Vagina (tissue), 2 donors: ENCODE measurements at places on chromosomes 2 and 18. TPM values are rescaled to one million over a fixed set of nuclear protein-coding genes. Genes with fewer than 3 reads are reported as not detected.

- H3K27ac ChIP-seq, result peak overlapping the region; percentile 11
- H3K36me3 ChIP-seq, result no peaks in the 10 kb centered on the region
- H3K4me3 ChIP-seq, result no peak overlapping the region
- no peaks in the 10 kb centered on the region for H3K27me3 ChIP-seq
- peaks cover 31% of the 10 kb centered on the region for H3K4me1 ChIP-seq
Measured at GRCh38 chr2:168583710-168584521, 127.8 kb downstream of the CERS6 start.

GRCh38 chr18:46073474-46074331 is 1.6 kb upstream of the PSTPIP2 start:
- H3K27me3 ChIP-seq, result no peaks in the 10 kb centered on the region
- no peak overlapping the region for H3K27ac ChIP-seq
- no peak for DNase-seq
- no peaks in the 10 kb centered on the region for H3K36me3 ChIP-seq
- H3K4me3 ChIP-seq, result no peak overlapping the region

GRCh38 chr2:55395724-55396605 is 23.7 kb downstream of the CCDC88A start:
- H3K36me3 ChIP-seq, result no peaks in the 10 kb centered on the region
- H3K27ac ChIP-seq, result no peak overlapping the region
- no peaks in the 10 kb centered on the region for H3K27me3 ChIP-seq
- no peak for DNase-seq
- no peak overlapping the region for H3K4me3 ChIP-seq

GRCh38 chr18:78514910-78515670 is 464.5 kb upstream of the SALL3 start:
- H3K27ac ChIP-seq, result no peak overlapping the region
- no peaks in the 10 kb centered on the region for H3K36me3 ChIP-seq
- H3K27me3 ChIP-seq, result no peaks in the 10 kb centered on the region
- no peaks in the 10 kb centered on the region for H3K4me1 ChIP-seq
- DNase-seq, result peak; percentile 64

DNA sequence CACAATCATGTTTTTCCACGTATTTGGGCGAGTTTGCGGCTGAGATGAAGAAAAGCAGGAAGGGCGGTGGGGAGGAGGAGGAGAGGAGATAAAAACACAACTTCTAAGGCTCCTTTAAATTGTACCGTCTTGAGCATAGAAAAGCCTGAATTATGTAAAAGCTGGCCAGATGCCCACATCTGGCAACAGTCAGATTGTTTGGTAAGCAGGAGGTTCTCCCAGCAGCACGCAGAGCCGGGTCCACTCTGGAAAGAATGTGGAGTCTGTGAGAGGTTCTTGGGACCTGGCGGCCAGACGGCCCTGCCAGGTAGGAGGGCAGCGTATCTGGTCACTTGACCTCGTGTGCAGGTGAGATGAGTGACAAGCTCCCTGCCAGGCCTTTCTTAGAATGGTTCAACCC is 215.3 kb upstream of the APCDD1 start:
- no peak for DNase-seq
- no peak overlapping the region for H3K4me3 ChIP-seq
- H3K27me3 ChIP-seq, result no peaks in the 10 kb centered on the region
- H3K27ac ChIP-seq, result peak overlapping the region; percentile 6
- H3K36me3 ChIP-seq, result no peaks in the 10 kb centered on the region

GRCh38 chr2:28336982-28337627 is 55.6 kb upstream of the FOSL2 start:
- H3K36me3 ChIP-seq, result no peaks in the 10 kb centered on the region
- DNase-seq, result no peak
- no peaks in the 10 kb centered on the region for H3K27me3 ChIP-seq
- H3K27ac ChIP-seq, result peak overlapping the region; percentile 82
- peaks cover 73% of the 10 kb centered on the region for H3K4me1 ChIP-seq

DNA sequence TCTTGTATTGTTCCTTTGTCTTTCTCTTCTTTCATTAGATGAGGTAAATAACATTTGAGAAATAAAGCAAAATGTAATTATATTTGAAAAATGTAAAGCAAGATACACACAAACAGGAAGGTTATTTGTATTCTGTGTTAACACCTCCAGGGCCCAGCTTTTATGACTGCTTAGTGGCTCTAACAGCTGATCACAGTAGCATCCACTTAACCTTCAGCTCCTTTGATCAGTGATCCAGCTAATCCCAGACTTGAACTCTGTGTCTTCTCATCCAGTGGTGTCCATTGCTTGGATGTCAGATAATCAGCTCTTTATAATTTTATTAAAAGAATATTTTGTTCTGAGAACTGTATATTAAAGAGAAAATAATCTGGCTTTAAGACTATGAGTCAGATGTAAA is 44.5 kb downstream of the PSMD14 start:
- DNase-seq, result no peak
- no peaks in the 10 kb centered on the region for H3K36me3 ChIP-seq
- H3K4me1 ChIP-seq, result no peaks in the 10 kb centered on the region
- no peaks in the 10 kb centered on the region for H3K27me3 ChIP-seq
- no peak overlapping the region for H3K27ac ChIP-seq
- no peak overlapping the region for H3K4me3 ChIP-seq

- H3K27me3 ChIP-seq, result no peaks in the 10 kb centered on the region
- no peaks in the 10 kb centered on the region for H3K4me1 ChIP-seq
- H3K27ac ChIP-seq, result no peak overlapping the region
- H3K4me3 ChIP-seq, result no peak overlapping the region
Measured at GRCh38 chr18:52422985-52423601, 83.1 kb downstream of the DCC start.

GRCh38 chr2:111164078-111164477 is 43.4 kb downstream of the BCL2L11 start:
- H3K36me3 ChIP-seq, result no peaks in the 10 kb centered on the region
- peaks cover 43% of the 10 kb centered on the region for H3K4me1 ChIP-seq
- H3K27me3 ChIP-seq, result no peaks in the 10 kb centered on the region
- H3K27ac ChIP-seq, result no peak overlapping the region
- H3K4me3 ChIP-seq, result no peak overlapping the region

- H3K4me3 ChIP-seq, result no peak overlapping the region
- H3K4me1 ChIP-seq, result peaks cover 15% of the 10 kb centered on the region
Measured at GRCh38 chr2:215901796-215902195, 111.6 kb downstream of the MREG start.

- DNase-seq, result no peak
- no peaks in the 10 kb centered on the region for H3K36me3 ChIP-seq
- no peak overlapping the region for H3K4me3 ChIP-seq
- no peak overlapping the region for H3K27ac ChIP-seq
Measured at GRCh38 chr2:138499684-138500083, 1.9 kb upstream of the SPOPL start.

DNA sequence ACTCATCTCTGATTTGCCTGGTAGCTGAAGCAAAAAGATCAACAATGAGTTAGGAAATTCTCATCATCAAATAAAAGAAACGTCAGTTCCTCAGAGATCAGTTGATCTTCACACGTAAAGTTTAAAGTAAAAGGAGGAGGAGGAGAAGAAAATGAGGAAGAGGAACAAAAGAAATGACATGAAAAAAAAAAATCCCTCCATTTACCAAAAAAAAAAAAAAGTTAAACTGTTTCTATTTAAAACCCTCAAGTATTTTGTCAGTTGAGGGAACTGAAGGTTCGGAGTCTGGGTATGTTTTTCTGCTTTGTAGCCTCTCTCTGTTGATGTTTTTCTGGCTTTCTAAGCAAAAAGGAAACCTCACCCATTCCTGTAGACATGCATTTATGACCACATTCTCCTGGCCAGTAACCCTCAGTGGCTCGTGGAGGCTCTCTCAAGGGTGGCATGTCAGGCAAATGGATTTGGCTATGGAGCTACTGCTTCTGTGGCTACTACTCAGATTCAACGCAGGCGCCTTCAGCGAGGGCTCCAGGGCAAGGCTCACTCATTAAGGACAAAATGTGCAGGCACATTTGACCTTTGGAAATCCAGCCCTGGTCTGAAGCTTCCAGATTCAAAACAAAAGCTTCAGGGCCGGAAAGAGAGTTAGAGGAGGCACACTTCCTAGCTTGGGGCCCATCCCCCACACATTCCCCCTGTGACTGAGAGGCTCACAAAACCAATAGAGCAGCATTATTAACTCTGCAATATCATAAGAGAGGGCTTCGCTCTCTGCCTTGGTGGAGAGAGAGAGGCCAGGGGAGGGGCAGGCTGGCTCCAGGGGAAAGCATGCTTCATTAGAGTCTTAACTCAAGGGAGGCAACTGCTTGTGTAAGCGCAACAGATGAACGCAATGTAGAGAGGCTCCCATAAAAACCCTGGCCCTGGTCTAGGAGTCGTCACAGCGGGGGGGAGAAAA is 22.3 kb downstream of the KLF7 start:
- H3K4me3 ChIP-seq, result peak overlapping the region; percentile 14
- peak overlapping the region; percentile 83 for H3K27ac ChIP-seq
- H3K36me3 ChIP-seq, result no peaks in the 10 kb centered on the region
- peak; percentile 95 for DNase-seq
- H3K4me1 ChIP-seq, result peaks cover 75% of the 10 kb centered on the region

GRCh38 chr18:35172009-35172408 is 68.8 kb upstream of the ZNF397 start:
- no peaks in the 10 kb centered on the region for H3K36me3 ChIP-seq
- H3K4me1 ChIP-seq, result no peaks in the 10 kb centered on the region
- no peak overlapping the region for H3K27ac ChIP-seq
- no peaks in the 10 kb centered on the region for H3K27me3 ChIP-seq
- DNase-seq, result no peak

- no peak overlapping the region for H3K27ac ChIP-seq
- peaks cover 21% of the 10 kb centered on the region for H3K4me1 ChIP-seq
- no peak for DNase-seq
Measured at GRCh38 chr18:33804258-33804657, 226.2 kb downstream of the ASXL3 start.

DNA sequence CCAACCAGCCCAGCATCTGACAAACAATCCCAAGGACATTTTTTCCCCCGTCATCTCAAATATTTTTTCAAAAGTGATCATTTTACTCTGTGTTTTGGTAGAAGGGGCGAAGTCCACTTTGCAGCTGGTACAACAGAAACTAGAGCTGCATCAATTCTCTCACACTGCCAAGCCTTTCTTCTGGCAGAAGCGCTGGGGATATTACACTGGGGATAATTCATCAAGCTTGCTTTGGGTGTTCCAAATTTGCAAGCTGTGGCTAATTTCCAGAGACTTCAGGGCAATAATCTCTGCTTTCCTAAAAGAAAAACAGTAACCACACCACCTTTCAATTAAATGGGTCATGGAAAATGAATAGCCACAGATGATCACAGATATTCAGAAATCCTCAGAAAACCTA is 238.3 kb downstream of the SLC8A1 start:
- no peaks in the 10 kb centered on the region for H3K36me3 ChIP-seq
- no peaks in the 10 kb centered on the region for H3K27me3 ChIP-seq
- no peak for DNase-seq

- H3K36me3 ChIP-seq, result no peaks in the 10 kb centered on the region
- no peak overlapping the region for H3K27ac ChIP-seq
- no peak overlapping the region for H3K4me3 ChIP-seq
- DNase-seq, result no peak
Measured at GRCh38 chr18:77700051-77700450, 450.4 kb downstream of the GALR1 start.

- H3K36me3 ChIP-seq, result no peaks in the 10 kb centered on the region
- H3K27me3 ChIP-seq, result no peaks in the 10 kb centered on the region
- H3K4me1 ChIP-seq, result no peaks in the 10 kb centered on the region
- no peak overlapping the region for H3K27ac ChIP-seq
Measured at GRCh38 chr2:138931284-138932256, 151.4 kb upstream of the NXPH2 start.

DNA sequence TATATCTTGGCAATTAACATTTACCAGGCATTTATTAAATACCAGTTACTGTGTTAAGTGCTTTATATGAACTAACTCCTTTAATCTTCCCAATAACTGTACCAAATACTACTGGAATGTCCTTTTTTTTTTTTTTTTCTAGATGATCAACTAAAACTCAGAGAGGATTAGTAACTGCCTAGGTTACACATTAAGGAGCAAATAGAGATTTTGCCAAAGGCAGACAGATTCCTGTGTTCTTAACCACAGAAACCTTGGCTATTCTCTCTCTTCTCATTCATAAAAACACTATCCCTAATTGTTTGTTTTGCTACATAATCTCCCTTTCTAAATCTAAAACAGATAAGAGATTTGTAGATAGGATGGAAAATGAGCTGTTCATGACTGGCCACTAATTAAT is 13.3 kb downstream of the DHX57 start:
- H3K27ac ChIP-seq, result no peak overlapping the region
- no peaks in the 10 kb centered on the region for H3K36me3 ChIP-seq
- H3K4me3 ChIP-seq, result no peak overlapping the region
- no peak for DNase-seq
- no peaks in the 10 kb centered on the region for H3K27me3 ChIP-seq

GRCh38 chr2:190023860-190024259 is 38.7 kb downstream of the MSTN start:
- no peak overlapping the region for H3K4me3 ChIP-seq
- H3K27ac ChIP-seq, result no peak overlapping the region
- H3K4me1 ChIP-seq, result no peaks in the 10 kb centered on the region
- H3K27me3 ChIP-seq, result no peaks in the 10 kb centered on the region

GRCh38 chr2:84678214-84678613 is 161.9 kb downstream of the DNAH6 start:
- DNase-seq, result no peak
- no peaks in the 10 kb centered on the region for H3K36me3 ChIP-seq
- no peak overlapping the region for H3K27ac ChIP-seq
- no peaks in the 10 kb centered on the region for H3K27me3 ChIP-seq
- H3K4me3 ChIP-seq, result no peak overlapping the region

GRCh38 chr2:169173876-169174275 is 104.5 kb downstream of the DHRS9 start:
- no peaks in the 10 kb centered on the region for H3K27me3 ChIP-seq
- no peaks in the 10 kb centered on the region for H3K4me1 ChIP-seq
- no peaks in the 10 kb centered on the region for H3K36me3 ChIP-seq
- H3K4me3 ChIP-seq, result no peak overlapping the region
- no peak overlapping the region for H3K27ac ChIP-seq
- DNase-seq, result no peak

- DNase-seq, result no peak
- H3K4me3 ChIP-seq, result peak overlapping the region; percentile 95
- H3K27me3 ChIP-seq, result no peaks in the 10 kb centered on the region
Measured at GRCh38 chr2:85133751-85134254, 611 bp downstream of the TCF7L1 start.

The CRACDL gene
- 6.4 TPM for total RNA-seq

The BCL2 gene
- 18.7 TPM for total RNA-seq

The ALPG gene
- not detected for total RNA-seq

The TRAPPC8 gene
- 33.1 TPM for total RNA-seq

The ZNF2 gene
- total RNA-seq, result 4.2 TPM

The CDH2 gene
- 3.7 TPM for total RNA-seq

The EFR3B gene
- total RNA-seq, result 1.5 TPM

The INPP5D gene
- 33.4 TPM for total RNA-seq

The SP5 gene
- total RNA-seq, result 1.7 TPM
